SIG-M5 (cell line): ENCODE measurements at places on chromosomes 13 and 19.

DNA sequence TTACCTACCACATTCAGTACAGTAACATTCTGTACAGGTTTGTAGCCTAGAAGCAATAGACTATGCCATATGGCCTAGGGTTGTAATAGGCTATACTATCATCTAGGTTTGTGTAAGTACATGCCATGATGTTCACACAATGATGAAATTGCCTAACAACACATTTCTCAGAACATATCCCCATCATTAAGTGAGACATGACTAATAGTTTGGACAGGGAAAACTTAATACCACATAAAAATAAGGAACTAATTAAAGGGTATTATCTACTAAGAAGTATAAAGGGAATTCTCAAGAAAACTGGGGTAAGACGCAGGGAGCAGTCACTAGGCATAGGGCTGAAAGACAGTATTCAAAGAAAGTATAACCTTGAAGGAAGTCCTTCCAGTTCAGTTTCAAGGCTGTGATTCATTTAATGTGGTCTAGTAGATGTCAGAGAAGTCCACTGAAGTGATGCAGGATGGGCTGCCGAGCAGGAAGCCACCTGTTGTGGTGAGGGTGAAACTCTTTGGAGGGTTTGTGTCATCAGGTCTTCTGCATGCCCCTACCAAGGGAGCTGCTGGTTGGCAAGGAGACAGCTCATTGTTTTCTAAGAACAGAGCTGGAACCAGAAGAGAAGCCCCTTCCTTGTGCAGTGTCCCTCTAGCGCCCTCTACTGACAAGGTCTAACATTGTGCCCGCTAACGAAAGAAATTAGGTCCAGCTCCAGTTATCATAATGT, 122.9 kb downstream of the OLFM4 start:
- DNase-seq, result no peak

DNA sequence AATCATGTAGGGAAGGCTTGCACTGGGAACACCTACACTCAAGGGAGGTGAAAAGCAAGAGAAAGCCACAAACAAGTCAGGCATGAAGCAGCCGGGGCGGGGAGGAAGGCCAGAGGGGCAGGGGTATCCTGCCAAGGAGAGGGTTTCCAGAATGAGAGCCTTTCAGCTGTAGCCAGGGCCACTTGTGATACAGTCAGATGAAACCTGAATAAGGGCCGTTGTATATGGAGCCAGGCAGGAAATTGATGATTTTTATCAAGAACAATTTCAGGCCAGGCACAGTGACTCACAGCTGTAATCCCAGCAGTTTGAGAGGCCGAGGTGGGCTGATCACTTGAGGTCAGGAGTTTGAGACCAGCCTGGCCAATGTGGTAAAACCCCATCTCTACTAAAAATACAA, 4.4 kb downstream of the TRPM4 start:
- DNase-seq, result no peak

- DNase-seq, result no peak
These were observed 38.3 kb upstream of the SPRY2 start for GRCh38 chr13:80379245-80379644.

- DNase-seq, result no peak
These were observed 38.6 kb upstream of the CD33 start for GRCh38 chr19:51186323-51186722.

DNA sequence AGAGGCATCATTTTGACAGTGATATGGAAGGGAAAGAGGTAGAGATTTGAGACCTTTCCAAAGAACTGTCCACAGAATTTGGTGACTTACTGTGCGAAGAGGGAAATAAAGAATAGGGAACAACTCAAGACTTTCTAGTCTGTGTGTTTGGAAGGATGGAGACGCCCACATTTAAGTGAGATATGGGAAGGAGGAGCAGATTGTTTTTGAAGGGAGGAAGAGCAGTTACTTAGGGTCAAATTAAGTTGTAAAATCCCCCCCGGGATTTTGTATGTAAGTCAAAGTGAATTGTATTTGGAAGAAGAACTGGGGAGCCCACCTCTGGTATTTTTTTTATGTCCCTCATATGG, 1.2 kb downstream of the USPL1 start:
- no peak for DNase-seq

GRCh38 chr19:12792051-12792852, 966 bp downstream of the JUNB start:
- no peak for DNase-seq

DNA sequence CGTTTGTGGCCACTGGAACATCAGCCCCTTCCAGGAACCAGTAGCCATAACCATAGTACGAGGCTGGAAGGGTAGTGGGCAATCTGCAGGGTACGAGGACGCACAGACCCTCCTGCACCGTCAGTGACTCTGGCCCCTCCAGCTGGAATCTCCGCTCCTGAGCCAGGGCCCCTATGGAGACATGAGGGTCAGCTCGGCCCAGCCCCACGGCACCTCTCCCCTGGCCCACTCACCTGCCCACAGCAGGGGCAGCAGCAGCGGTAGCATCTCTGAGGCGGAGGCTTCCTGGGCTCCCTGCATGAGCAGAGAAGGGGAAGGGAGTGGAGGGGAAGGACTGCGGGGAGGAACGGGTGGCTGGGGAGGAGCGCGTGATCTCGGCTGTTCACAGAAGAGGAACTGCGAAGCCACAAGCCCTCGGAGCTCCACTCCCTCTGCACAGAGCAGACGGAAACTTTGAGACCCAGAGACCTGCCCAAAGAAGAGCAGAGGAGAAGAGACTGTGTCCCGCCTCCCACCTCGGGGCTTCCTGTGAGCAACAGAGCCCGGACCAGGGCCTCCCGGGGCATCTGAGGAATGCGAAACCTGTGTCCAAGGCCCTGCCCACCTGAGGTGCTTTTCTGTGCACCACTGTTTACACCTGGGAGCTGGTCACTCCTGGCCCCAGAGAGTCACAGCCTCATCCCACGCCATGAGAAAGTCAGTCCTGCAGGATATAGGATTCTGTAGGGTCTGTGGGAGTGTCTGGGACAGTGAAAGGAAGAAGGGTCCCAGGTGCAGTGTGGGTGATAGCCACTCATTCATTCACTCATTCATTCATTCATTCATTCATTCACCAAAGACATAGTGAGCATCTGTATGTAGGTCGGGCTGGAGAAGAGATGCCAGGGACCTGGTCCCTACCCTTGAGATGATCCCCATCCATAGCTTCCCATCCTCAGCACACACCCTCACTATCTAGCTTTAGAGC, at the start of gene SIGLEC6:
Gene SIGLEC6, minus strand, starts transcription at position 322 of the 967 bp plus-strand sequence. Its CDS starts 22 bp downstream, at position 300.
- DNase-seq, result no peak

- DNase-seq, result no peak
These were observed 14.7 kb upstream of the PDCD5 start for GRCh38 chr19:32566246-32566830.

DNA sequence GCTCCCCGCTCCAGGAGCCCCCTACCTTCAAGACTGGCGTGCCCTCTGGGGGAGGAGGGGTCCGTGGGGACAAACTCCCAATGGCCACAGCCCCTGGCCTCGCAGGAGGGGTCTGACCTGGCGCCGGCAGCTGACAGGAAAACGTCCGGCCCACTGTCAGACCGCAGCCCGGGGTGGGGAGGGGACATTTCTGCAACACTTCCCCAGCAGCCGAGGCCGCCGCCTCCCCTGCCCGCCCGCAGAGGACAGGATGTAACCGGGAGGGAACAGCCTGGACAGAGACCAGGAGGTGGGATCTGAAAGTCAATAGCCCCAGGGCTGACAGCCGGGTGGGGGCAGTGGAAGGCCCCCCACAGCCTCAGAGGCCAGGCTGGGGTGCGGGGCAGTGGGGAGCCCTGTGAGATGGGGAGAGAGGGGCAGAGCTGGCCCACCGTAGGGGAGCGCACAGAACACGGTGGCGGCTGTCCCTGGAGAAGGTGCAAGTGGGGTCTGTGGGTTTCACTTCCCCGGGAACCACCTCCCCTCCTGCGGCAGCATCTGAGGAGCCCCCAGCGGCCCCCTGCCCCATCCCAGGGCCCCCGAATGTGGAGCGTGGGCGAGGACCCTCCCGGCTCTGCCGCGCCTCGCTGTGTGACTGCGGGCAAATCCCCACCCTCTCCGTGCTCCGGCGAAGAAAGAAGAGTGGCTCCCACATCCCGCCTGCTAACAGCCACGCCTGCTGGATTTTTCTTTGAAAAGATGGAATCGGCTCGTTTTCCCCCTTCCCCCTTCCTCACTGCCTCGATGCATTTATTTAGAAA, at the start of gene PEAK3:
Gene PEAK3, minus strand, starts transcription at position 114 of the 800 bp plus-strand sequence. CDS start 1,244 bp downstream, outside the sequence.
- DNase-seq, result no peak

DNA sequence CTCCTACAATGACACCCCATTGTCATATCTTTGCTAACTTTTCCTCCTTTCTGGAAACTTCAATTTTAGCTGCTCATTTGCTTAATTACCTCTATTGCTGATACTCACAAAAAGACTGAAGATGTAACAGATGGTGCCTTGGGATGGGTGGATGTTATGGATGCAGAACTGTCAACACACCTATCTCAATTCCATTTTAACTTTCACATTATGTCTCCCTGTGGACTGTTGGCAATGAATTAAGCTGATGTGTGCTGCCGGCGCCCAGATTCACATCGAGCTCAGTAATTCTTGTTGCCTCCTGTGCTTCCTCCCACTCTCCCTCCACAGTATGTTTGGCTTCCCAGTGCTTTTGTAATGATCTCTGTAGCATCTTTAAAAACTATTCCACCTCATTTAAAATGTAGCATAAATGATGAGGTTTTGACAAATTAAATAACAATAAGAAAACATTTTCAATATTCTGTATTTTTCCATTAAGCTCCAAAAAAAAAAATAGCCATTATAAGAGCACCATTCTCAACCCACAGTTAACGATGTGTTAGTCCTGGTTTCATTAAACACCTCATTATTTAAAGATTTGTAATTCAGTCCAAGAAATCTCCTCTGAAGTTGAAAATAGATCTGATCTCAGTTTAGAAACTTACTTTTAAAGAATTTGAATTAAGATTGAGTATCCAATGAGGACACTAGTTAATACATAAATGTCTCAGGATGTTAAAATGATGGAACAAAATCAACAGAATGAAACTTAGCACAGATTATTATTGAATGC, 99.9 kb upstream of the FAM216B start:
- no peak for DNase-seq

DNA sequence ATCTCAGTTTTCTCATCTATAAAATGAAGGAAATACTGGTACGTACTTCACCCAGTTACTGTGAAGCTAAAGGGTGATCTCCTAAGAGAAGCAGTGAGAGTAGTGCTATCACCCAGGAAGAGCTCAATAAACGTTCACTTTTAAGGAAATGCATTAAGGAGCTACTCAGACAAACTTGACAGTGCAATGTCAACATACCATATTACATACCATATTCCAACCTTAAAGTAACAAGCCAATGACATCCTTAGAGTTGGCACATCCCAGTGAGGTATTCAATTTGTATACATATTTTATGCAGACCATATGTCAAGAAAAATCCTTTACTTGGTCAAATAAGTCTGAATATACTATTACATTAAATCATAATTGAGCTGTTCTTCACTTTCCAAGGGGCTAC, 7.0 kb downstream of the TBC1D4 start:
- no peak for DNase-seq

DNA sequence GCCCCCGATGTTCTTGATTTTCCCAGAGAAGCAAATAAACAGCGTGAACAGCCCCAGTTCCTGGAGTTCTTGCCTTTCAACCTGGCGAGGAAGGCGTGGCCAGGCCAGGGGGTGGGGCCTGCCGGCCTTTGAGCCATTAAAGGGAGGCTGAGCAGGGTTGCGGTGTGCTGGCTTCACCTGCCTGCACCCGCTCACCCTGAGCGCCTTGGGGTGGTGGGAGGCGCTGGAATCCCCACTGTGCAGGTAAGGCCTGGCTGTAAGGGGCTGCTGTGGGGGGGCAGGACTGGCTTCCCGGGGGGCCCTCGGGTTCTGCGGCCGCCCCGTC, 2.7 kb upstream of the MISP start:
- DNase-seq, result no peak

GRCh38 chr13:37011002-37011401, 10.4 kb downstream of the EXOSC8 start:
- DNase-seq, result no peak

GRCh38 chr13:32429433-32429909, 1.5 kb upstream of the N4BP2L1 start:
- DNase-seq, result no peak

- DNase-seq, result no peak
These were observed 90.1 kb downstream of the FOXO1 start for GRCh38 chr13:40576369-40576768.

GRCh38 chr13:51317262-51317661, 22.2 kb upstream of the SERPINE3 start:
- DNase-seq, result no peak

DNA sequence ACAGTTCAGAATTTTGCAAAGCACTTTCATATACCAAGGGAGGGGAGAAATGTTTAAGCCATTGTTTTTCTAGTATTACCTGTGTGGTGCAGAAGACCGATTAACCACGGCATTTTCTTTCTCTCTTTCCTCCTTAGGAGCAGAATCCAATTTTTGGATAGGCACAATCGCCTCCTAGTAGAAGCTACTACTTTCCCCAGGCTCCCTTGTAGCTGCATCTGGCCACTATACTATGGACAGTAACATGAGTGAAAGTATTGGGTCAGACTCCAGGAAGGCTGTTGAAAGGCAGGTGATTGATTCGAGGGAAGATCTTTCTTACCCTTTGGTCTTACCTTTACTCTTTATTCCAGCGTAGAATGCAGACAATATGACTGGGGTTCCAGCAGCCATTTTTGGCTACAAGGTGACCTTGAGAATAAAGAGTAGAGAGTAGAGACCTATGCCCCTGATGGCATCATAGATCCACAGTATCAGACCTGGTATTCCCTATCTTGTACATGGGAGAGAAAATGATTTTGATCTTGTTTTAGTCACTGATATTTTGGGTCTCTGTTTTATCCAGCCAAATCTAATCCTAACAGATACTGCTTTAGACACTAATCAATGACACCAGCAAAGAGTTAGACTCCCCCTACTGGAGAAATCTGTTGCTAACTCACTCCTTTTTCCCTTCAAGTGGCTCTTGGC, 77.0 kb downstream of the LRRC63 start:
- DNase-seq, result no peak
